ENCODE measurements at places on chromosomes 11 and 22. TPM values are rescaled to one million over a fixed set of nuclear protein-coding genes. Genes with fewer than 3 reads are reported as not detected.

The SIDT2 gene
- total RNA-seq = 23.5 TPM

The SLCO2B1 gene
- total RNA-seq = under 0.01 TPM

The P4HA3 gene
- 4.1 TPM for total RNA-seq

DNA sequence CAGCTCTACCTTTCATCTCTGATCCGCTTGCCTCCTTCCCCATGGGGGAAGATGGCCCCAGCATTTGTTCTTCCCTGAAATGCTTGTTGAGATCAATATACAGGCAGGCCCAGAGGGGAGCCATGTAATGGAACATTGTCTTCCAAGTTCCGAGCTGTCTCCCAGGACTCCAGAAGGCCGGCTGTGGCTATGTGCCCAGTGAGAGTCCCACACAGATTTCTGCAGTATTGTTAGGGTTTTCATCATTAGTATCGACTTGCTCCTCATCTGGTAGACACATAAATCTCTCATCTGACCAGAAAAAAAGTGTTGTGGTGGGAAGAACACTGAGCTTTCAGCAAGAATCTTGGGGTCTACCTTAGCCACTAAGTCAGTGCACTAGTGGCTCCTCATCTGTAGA lies 163.4 kb downstream of the TRIM29 start:
- no peak for DNase-seq
- H3K4me3 ChIP-seq = no peak overlapping the region
- H3K36me3 ChIP-seq = no peaks in the 10 kb centered on the region

GRCh38 chr11:111801135-111801534 lies 34.9 kb upstream of the PPP2R1B start:
- H3K4me1 ChIP-seq = peaks cover 2% of the 10 kb centered on the region
- no peaks in the 10 kb centered on the region for H3K36me3 ChIP-seq
- H3K27ac ChIP-seq = no peak overlapping the region
- DNase-seq = no peak

DNA sequence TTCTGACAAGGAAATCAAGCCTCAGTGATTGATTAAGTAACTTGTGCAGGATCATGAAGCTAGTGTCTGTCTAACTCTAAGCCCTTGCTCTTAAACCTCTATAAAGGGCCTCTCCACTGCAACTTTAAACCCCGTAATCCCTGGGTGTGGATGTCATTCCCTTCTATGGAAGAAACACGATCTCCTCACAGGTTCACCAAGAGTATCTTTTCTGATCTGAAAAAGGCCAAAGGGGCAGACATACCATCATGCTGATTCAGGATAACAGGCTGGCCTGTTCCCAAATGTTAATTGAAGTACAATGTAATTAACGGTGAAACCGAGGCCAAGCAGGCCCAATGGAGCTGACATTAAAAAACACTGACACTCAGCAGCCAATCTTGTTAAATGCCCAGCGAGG lies 17.1 kb downstream of the TTC12 start:
- no peaks in the 10 kb centered on the region for H3K27me3 ChIP-seq
- DNase-seq = no peak
- no peaks in the 10 kb centered on the region for H3K36me3 ChIP-seq
- H3K27ac ChIP-seq = no peak overlapping the region
- H3K4me3 ChIP-seq = no peak overlapping the region
- H3K4me1 ChIP-seq = no peaks in the 10 kb centered on the region

DNA sequence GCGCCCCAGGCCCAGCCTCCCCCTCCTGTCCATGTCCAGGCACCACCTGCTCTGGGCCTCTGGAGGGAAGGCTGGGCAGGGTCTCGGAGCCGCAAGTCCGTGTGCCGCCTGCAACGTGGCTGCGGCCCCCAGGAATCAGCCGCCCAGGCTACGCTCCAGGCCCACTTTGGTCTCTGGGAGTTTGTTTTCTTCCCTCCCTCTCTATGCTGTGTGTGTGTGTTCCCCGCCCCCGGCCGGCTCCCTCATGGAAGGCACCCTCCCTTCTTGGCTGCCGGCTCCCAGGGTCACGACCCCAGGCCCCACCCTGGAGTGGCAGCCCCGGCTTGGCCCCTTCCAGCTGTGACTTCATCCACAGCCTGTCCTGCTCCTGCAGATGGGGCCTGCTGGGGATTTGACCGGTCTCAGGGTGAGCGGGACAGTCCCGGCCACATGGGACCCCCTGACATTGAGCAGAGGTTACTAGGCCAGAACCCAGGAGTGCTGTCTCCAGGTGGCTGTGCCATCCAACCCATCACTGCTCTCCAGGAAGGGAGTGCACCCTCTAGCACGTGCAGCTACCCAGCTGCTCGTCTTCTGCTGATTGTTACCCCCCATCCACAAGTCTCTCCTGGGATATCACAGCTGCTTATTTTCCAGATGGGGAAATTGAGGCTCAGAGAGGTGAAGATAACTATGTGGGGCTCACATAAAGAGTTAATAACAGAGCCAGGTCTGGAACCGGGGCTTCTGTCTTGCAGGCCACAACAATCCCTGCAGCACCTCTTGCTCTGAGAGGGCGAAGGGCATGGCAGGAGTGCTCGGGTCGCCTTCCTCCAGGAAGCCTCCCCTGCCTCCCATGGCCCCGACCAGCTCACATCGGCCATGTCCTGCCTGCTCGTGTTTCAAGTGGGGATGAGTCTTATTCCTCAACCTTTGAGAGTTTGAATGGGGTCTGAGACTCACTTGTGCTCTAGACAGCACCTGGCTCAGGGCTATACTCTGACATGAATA lies 2.8 kb upstream of the LIF start:
- peaks cover 3% of the 10 kb centered on the region for H3K36me3 ChIP-seq
- H3K27me3 ChIP-seq = no peaks in the 10 kb centered on the region
- peak overlapping the region; percentile 11 for H3K4me3 ChIP-seq
- peaks cover 54% of the 10 kb centered on the region for H3K4me1 ChIP-seq
- peak; percentile 79 for DNase-seq

GRCh38 chr11:2776351-2777061 lies 76.7 kb upstream of the KCNQ1OT1 start:
- no peak overlapping the region for H3K4me3 ChIP-seq
- no peak for DNase-seq
- no peaks in the 10 kb centered on the region for H3K36me3 ChIP-seq
- H3K27me3 ChIP-seq = peaks cover 3% of the 10 kb centered on the region
- peaks cover 11% of the 10 kb centered on the region for H3K4me1 ChIP-seq

DNA sequence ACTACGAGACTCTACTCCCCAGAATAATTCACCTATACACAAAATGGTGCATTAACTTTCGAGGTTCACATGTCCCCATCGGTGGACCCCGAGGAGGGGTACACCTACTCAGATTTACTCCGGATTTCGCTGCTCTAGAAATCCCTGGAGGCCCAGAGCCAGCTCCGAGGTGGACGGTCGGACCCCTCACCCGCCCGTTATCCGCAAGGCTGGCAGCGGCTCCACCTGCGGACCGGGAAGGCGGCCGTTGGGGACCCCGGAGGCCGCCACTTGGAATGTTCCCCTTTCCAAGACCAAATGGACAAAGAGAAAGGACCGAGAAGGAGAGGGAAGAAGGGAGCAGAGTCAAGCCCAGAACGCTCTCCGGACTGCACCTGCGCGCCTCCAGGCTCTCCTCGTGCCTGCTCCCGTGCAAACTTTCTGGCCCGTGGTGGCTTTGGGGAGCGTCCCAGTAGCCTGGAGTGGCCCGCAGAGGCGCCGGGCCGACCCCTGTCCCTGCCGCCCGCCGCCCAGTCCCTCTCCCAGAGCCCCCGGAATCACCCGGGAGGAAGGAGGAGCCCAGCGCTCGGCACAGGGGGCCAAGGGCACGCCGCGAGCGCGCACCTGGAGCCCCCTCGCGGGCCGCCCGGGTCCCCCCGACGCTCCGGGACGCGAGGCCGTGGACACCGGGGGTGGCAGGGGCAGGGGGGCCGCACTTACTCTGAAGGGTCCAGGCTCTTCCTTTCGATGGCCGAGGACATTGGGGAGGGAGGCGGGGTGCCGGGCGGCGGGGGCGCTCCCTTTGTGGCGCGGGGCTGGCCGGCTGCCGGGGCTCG lies 23.0 kb downstream of the LMO2 start:
- H3K27ac ChIP-seq = no peak overlapping the region
- H3K27me3 ChIP-seq = peaks cover 45% of the 10 kb centered on the region
- H3K4me1 ChIP-seq = no peaks in the 10 kb centered on the region

All from fibroblast of lung (primary cell).